ENCODE measurements at places on chromosomes 12 and 14.

- no peak for DNase-seq
Measured at GRCh38 chr14:52352569-52352968, 38.5 kb downstream of the PTGER2 start.

DNA sequence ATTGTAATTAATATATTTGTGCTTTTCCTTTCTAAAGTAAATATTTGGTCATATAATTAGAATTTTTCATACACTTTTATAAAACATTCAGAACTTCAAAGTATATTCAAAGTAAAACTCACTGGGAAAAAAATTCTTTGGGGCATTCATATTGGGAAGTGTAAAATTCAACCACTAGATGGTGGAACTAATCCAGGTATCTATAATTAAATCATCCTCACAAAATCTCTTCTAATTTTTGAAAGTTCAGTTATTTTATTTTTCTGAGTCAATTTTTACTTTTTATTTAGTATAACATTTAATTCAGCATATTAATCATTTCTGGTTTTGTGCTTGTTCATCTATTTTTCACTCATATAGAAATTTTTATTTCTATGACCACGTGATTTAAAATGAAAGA, 81.0 kb downstream of the NTS start:
- no peak for DNase-seq

- no peak for DNase-seq
Measured at GRCh38 chr12:15636060-15636890, 152.9 kb downstream of the EPS8 start.

GRCh38 chr12:67241482-67241881, 27.7 kb upstream of the CAND1 start:
- no peak for DNase-seq

DNA sequence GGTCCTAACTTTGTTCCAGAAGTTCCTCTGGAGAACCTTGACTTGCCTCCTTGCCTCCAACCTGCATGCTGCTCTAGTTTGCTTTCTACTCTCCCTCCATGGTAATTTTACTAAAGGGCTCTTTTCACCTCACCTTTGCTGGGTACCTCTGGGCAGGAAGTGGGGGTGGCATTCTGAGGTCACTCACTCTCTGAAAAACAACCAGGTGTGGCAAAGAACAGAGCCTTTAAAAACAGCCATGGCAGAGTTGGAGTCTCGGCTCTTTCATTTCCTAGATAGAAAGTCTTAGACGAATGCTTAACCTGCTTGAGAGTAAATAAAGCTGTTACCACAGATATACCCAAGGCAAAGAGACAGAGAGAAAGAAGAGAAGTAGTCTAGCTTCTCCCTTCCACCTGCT, 827.9 kb downstream of the BCL11B start:
- peak; percentile 9 for DNase-seq

GRCh38 chr14:27098451-27098850, 500.6 kb upstream of the NOVA1 start:
- no peak for DNase-seq
